ENCODE measurements at places on chromosomes 12 and 14.

DNA sequence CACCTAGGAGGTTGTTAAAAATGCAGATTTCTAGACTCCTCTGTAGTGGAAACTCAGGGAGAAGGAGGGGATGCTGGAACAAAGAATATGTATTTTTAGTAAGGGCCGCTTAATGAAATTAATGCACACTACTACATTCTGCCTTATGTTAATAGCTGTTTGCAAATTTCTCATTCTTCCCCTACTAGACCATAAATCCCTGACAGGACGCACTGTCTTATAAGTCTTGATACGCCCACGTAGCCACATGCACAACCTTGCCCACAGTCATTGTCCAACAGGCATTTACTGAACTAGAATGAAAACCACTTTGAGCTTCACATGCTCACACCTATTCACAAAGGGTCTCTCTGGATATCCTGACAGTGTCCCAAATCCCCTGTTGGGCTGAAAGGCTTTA lies 10.5 kb downstream of the KRT2 start:
- no peak for DNase-seq

GRCh38 chr12:91271185-91271584 lies 88.6 kb upstream of the DCN start:
- DNase-seq: no peak

DNA sequence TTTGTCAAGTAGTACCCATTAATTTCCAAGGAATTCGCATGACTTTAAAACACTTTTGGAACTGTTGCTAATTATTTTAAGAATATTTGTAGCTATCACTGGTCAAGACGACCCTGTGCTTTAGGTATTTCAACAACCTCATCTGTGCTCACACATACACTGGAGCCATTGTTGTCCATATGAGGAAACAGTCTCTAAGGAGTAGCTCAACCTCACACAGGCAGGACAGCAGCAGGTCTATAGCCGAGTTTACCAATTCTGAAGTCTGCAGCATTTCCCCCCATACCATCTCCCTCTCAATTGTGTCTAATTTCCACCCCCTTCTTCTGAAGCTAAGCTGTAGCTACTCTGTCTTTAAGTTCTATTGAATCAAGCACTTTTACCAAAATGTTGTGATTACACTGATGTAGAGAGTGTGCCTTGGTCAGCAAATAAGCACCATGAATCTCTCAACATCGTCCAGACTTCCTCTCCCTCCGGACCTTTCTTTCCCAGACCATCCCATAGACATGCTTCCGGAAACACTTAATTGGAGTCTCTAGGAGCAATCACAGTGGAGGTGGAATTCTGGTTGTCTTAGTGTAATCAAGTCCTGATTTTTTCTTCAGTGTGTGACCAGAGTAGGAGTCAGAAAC lies 48.5 kb upstream of the NUAK1 start:
- DNase-seq: no peak

GRCh38 chr14:44782775-44783238 lies 178.9 kb downstream of the KLHL28 start:
- DNase-seq: no peak

DNA sequence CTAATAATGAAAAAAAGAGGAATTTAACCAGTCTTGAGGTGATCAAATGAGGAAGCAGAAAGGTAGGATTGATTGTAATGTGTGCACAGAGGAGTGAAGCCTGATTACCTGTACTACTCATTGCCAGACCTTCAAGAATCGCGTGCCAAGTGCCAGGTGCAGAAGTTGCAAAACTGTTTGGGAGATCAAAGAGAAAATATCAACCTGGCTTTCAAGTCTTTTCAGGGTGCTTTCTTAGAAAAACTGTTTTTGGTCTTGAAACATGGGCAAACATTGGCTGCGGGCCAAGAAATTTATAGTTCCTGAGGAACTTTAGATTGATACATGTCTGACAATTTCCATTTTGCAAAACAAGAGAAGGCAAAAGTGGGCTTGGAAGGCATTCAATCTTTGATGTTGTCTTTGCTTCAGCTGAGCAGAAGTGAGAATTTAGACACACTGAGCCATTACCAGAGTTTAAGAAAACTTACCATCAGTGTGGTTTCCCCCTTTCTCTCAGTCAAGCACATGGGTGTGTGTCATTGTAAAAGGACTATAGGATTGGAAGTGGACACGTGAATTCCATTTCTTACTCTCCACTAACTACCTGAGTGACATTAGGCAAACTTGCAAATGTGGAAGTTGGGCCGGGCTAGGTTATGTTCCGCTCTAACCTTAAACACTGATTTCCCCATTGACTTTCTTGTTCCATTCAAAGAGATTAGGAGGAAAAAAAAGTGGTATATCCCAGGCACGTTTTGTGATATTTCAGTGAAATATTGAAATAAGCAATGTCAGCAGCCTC lies 486.2 kb downstream of the DIO2 start:
- DNase-seq: no peak

GRCh38 chr14:104350463-104351185 lies 212.2 kb downstream of the KIF26A start:
- DNase-seq: no peak

DNA sequence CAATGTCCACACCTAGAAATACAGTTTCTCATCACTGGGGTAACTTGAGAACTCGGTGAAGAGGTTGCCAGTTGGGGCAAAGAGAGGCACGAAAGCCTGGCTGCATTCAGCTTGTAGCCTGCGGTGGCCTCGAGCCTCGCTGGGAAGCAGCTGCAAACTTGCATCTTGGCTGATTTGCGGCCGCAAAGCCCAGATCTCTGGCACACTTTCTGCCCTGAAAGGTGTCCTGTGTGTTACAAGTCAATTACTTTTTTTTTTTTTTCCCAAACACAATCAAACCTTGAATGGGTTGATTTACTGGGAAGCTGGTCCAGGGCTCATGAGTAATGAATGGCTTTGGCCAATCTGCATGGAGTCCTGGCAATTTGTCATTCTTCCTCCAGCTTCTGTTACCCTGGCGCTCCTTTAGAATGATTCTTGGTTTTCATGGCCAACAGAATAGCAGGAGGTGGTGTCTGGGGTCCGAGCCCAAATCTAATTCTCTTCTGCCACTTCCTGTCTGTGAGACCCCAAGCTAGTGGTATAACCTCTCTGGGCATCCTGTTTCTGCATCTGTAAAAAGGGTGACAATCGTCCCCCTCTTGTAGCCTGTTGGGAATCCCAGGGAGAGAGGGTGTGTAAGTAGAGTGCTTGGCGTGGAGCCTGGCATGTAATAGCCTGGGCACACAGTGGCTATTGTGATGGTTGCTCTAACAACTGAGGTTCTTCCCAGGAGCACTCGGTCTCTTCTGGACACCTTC lies 6.7 kb downstream of the BCL7A start:
- no peak for DNase-seq
